ENCODE measurements at places on chromosomes 12 and 14.
A peak's percentile ranks its signal among the peaks of the same experiment; 100 is the strongest.

DNA sequence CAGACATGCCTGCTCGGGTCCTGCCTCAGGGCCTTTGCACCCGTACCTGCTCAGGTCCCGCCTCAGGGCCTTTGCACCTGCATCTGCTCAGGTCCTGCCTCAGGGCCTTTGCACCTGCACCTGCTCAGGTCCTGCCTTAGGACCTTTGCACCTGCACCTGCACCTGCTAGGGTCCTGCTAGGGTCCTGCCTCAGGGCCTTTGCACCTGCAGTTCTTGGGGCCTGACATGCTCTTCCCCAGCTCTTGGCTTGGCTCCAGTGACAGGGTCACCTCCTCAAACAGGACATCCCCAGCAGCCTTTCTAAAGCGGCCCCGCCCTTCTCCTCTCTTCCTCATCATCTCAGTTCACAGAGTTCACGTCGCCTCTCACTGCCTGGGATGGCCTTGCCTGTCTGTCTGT, 54.9 kb upstream of the NCOR2 start:
- DNase-seq = no peak

DNA sequence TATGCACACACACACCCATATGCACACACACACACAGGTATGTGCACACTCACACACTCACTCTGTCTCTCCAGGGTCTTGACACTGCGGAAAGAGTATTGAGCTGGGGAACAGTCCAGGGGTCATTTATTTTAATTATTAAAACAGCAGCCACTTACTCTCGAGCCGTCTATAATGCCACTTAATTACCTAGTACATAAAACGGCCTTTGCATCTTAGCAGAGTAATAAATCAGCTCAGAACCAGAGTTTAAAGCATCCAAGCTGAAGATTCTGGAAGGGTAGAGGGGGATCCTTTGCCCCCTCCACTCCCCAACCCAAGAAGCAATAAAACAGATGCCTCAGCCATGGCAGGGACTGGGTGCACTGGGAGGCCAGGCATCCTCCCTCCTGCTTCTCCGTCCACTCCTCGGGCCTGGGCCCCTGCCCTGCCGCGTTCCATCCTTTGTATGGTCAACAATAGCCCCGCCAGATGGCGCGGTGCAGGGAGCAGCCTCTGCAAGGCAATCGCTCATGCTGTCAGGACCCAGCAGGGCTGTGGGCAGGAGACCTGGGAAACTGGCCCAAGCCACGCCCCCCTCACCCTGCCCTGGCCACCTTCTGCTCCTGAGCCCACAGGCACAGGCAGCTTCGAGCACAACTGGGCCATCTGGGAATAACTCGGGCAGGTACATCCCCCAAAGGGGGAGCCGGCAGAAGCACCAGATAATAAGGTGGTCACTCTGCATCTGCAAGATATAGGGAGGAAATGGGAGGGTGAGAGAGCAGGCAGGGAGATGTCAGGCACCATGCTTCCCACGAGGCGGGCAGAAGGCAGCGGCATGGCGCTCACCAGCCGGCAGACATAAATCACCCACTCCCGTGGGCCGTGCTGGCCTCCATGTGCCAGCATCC, 40.9 kb downstream of the CCDC85C start:
- no peak for DNase-seq

DNA sequence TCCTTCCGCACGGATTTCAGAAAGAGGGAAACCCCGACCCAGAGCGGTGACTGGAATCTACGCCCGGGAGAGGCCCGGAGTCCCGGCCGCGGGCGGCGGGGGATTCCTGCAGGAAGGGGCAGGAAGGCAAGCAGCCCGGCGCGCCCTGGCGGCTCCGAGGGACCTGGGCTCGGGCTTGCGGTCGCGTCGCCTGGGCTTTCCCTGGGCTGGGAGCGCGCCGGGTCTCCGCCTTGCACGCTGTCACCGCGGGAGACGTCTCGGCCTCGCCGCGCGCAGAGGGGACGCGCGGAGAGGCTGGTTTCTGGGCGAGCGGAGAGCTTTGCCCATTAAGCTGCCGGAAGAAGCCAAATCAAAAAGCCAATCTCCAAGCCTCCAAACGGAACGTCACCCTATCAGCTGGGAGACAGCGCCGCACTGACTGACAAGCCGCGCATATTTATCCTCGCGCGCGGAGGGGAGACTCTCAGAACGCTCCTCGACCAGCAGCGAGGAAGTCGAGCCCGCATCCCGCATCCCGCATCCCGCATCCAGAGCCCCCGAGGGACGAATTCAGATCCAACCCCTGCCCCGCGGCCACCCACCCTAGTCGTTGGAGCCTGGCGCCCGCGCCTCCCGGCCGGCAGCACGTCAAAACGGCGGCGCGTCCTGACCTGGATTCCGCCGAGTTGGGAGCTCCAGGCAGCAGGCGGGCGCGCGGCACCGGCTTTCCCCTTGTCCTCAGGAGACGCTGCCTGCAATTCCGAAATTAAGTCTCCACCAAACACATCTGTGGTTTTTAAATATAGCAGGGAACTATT, at the start of gene SLC8A3:
TSS of gene SLC8A3 (minus strand) at position 293 of the 797 bp plus-strand sequence. CDS start 20,529 bp downstream, outside the sequence.
- DNase-seq = peak; percentile 67

- no peak for DNase-seq
Observed at GRCh38 chr12:114412307-114412706, 6.4 kb upstream of the TBX5 start.

DNA sequence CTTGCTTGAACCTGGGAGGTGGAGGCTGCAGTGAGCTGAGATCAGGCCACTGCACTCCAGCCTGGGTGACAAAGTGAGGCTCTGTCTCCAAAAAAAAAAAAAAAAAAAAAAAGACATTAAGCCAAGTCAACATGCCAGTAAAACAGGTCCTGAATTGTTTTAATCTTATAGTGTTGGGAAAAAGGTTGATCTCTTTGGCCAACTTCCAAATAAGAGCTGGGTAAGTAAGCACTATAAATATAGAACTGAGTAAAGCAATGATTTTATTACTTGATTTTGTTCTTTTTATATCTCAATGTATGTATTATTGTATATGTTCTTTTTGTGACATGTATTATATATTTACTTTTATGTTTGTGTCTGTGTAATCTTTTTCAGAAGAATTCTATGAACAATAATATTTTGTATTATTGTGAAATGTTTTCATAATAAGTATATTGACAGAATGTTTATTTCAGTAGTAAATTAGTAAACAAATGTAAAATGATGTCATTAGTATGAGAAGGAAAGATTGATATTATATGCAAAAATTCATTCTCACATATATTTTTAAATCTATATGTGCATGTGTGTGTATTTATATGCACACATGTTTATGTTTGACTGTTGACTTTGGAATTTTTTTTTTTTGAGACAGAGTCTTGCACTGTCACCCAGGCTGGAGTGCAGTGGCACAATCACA, 9.6 kb upstream of the AKAP6 start:
- no peak for DNase-seq

Measured in left forelimb (tissue), 1 donor.